ENCODE measurements at places on chromosomes 4 and X.

DNA sequence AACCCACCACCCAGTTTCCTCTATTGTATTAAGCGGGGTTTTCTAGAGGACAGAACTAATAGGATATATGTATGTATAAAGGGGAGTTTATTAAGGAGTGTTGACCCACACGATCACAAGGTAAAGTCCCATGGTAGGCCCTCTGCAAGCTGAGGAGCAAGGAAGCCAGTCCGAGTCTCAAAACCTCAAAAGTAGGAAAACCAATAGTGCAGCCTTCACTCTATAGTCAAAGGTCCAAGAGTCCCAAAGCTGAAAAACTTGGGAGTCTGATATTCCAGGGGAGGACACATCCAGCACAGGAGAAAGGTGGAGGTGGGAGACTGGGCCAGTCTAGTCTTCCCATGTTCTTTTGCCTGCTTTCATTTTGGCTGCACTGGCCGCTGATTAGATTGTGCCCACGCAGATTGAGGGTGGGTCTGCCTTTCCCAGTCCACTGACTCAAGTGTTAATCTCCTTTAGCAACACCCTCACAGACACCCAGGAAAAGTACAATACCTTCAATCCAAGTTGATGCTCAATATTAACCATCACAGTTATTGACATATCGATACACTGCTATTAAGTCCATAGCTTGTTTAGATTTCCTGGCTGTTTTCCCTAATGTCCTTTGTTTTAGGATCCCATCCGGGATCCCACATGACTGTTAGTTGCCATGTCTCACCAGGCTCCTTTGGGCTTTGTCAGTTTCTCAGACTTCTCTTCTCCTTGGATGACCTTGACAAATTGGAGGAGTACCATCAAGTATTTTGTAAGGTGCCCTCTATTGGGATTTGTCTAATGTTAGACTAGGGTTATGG, 12.2 kb downstream of the UCHL1 start:
- no peak for DNase-seq

GRCh38 chr4:188821500-188821899, 682.3 kb downstream of the TRIML1 start:
- DNase-seq: no peak

DNA sequence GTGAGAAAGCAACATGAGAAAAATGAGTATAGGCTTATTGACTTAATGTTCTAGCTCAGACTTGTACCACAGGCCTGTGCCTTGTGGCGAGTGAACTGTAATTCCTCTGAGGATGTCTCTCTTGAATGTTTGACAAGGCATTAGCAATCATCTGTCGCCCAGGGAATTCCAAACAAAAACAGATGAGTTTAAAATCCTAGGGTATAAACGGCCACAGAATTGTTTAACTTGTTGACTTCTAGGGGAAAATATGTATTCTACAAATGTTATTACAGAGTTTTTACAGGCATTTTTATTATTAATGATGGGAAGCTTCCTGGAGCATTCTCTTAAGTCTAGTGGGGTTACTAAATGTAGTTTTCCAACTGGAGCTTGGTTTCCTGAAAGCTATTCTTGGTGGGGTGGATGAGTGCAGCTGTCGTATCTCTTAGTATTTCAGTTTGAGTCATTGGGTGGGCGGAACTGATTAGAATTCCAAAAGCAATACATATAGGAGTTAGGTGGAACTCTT, 40.6 kb downstream of the ARHGAP10 start:
- DNase-seq: no peak

DNA sequence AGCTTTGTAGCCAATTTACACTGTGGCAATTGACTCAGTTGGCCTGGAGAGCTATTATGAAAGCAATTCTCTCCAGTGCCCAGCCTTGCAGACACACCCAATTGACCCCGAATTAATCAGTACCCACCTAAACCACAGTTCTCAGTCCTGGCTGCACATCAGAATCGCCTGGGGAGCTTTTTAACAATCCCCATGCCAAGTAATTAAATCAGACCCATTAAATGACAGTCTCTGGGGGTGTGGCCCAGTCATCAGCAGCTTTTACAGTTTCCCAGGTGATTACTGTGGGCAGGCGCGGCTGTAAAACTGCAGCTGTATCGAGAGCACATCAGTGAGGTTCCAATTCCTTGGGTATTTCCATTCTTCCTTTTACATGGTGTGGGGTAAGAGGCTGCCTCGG, 460.9 kb upstream of the FAT1 start:
- no peak for DNase-seq

DNA sequence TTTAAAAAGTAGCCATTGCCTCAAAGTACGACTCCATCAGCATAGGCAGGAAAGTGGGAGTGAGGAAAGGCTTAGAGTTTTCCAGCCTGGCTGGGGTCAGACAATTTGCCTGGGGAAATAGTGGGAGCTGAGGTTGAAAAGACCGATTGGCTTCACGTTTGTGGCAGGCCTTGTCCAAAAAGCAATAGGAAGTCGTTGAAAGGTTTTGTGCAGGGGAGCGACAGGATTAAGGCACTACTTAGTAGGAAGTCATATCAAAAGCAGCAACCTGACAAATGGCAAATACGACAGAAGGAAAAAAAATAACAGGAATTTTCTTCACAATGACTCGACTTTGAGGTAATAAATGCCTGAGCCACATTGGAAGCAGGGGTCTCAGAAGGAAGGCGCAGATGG, 691 bp upstream of the EREG start:
- no peak for DNase-seq

DNA sequence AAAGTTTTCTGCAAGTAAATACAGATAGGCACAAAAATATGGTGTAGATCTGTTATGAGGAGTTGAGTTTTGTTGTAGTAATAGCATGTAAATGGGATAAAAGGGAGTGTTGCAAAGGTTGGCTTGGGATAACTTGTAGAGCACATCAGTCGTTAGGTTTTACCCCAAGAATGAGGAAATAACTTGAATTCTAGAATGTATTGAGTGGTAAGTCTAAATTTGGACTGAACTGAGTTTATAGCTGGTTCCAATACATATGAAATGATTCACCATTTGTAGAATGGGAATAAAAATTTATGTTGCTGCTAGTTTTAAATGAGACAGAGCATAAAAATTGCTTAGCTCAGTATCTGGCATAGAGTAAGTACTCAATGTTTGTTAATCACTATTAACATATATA, 719.2 kb downstream of the FSTL5 start:
- DNase-seq: no peak

DNA sequence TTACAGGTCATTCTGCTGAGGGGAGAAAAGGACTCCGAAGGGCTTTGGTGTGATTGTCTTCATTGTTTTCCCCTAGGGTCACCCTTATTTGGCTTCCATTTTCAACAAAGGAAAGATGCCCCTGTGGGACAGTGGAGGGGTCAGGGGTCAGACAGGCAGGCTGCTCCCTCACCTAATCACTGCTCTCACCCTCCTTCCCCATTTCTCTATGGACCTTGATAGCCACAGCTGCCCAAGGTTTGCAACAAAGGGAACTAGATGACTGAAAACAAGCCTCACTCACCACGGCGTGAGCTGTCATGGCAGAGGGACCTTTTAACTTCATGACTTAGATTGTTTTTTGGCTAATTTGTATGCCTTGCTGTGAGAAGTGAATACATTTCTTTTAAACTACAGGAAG, 40.7 kb downstream of the C4orf51 start:
- no peak for DNase-seq

- DNase-seq: no peak
These were observed 65.9 kb upstream of the CAPN6 start for GRCh38 chrX:111336141-111336540.

- no peak for DNase-seq
These were observed 238.1 kb downstream of the ARAP2 start for GRCh38 chr4:36006226-36006625.

DNA sequence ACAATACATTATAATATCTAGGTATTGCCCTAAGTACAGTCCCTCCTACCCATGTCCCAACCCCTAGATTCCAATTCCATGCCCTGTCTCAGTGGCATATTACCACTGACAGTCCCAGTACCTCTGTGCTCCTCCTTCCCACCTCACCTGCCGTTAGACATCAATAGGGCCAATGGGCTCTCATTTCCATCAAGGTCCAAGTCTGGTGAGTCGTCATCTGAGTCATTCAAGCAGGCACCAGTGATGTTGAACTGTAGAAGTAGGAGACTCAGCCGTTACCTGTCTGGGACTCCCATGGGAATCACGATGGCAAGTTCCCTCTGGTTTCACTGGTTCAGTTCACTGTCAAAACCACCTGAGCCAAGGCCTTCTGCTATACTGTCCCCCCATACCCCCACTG, 51.7 kb downstream of the PHF8 start:
- DNase-seq: no peak

DNA sequence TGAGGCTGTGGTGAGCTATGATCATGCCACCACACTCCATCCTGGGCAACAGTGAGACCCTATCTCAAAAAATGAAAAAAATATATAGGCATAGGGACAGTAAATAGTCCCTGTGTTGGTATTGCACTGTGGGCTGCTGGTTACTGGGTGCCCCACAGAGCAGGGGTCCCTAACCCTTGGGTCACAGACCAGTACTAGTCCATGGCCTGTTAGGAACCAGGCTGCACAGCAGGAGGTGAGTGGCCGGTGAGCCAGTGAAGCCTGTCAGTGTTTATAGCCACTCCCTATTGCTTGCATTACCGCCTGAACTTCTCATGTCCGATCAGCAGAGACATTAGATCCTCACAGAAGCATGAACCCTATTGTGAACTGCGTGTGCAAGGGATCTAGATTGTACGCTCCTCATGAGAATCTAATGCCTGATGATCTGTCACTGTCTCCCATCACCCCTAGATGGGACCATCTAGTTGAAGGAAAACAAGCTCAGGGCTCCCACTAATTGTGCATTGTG, 106.5 kb downstream of the TNIP2 start:
- DNase-seq: no peak

- DNase-seq: no peak
These were observed 105.6 kb downstream of the HUWE1 start for GRCh38 chrX:53580742-53581504.

GRCh38 chr4:157887316-157887715, 285.5 kb downstream of the GASK1B start:
- no peak for DNase-seq

GRCh38 chr4:183950536-183950935, 45.4 kb downstream of the STOX2 start:
- DNase-seq: no peak

- DNase-seq: no peak
These were observed 468.9 kb upstream of the CTSO start for GRCh38 chr4:156422576-156422975.

- DNase-seq: no peak
These were observed 158.3 kb upstream of the KIT start for GRCh38 chr4:54499308-54500074.

DNA sequence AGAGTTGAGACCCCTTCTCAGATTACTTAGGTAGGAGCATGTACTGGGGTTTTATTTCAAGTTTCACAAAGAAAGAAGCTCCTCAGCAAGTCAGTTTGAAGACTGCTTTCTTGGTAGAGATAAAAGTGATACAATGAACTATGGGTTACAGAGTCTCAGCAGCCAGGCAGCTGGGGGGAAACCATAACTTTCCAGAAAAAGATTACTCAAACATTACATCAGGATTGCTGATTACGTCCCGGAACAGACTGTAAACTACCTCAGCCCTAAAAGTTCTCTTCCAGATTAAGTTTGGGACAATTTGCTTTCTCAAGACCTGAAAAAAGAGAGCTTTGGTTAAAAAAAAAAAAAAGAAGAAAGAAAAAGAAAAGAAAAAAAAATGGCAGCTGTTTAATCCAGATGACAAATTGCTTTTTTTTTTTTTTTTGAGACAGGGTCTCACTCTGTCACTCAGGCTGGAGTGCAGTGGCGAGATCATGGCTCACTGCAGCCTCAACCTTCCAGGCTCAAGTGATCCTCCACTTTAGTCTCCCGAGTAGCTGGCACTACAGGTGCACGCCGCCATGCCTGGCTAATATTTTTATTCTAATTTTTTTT, 16.6 kb downstream of the SAT1 start:
- no peak for DNase-seq

DNA sequence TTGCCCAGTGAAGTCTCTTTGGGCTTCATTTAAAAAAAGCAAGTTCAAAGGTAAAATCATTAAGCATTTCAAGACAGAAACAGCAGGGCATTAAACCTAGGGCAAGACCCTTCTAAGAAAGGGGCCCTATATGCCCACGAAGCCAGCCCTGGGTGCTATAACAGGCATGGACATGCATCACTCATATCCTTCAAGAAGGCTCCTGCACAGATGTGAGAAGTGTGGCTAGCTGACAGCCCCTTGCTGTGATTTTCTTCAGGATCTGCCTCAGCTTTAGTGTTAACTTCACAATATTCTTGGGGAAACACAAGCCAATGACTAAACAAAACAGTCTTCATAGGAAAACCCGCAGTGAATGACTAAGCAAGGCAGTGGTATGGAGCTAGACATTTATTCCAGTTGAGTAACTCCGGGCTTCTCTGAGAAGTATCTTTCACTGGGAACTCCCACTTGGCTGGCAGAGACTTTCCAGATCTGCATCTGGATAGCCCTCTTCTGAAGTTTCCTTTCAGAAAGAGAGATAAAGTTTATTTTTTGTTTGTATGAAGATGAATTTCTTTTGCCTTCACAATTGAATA, 11.9 kb upstream of the MAOA start:
- no peak for DNase-seq

- DNase-seq: no peak
These were observed 446.8 kb downstream of the TRAM1L1 start for GRCh38 chr4:116638592-116638991.

DNA sequence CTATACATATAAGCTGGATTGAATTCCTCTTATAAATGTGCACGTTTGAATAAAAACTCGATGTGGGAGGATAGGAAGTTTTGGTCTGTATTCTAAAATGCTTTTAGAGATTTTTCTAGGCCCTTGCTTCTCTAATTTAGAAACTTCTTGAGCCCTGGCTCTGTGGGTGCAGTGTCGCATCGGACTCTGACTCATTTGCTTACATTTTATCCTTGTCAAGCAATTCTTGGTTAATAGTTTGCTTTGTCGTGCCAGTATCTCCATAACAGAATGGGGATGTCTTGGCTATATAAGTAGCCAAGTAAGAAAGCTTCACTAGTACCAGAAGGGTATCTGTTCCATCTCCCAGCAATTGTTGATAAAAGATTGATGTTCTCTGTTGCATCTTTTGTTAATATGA, 10.7 kb downstream of the SGMS2 start:
- no peak for DNase-seq

DNA sequence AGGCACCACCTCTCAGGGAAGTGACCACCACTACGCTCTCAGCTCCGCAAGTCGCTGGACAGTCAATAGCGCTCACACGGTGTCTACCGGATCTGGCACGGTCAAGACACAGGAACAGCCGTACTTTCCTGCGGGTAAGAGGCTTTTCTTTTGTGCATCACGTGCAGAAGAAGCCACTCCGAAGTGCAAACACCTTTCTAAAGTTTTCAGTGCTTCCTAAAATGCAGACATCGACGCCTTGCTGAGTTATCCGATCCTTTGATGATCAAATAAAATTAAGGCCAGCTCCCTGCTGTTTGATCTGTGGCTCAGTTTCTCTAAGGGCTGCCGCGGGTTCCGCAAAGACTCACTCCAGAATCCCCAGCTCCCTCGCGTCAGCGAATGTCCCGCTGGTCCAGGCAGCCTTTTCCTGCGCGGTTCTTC, 71.8 kb downstream of the FBXO8 start:
- no peak for DNase-seq

Data from NCI-H345 (cell line).